PC-9 (cell line): ENCODE measurements at places on chromosomes 12 and 14.
A peak's percentile ranks its signal among the peaks of the same experiment; 100 is the strongest.

DNA sequence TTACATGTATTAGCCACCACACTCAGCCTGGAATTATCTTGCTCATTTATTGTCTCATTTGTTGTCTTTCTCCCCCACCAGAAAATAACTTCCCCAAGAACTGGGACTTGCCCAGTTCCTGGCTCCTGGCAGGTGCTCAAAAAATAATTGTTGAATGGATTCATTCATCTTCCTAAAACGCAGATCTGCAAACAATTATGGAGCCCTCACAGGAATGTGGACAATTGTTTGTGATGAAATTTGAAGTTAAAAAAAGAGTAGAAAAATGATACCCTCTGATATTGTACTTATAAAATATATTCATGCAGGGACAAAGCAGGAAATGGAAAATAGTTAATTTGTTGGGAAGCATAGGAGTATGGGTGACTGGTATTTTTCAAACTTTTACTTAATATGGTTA lies 60.7 kb upstream of the MAP1LC3B2 start:
- peaks cover 54% of the 10 kb centered on the region for H3K4me1 ChIP-seq
- no peaks in the 10 kb centered on the region for H3K36me3 ChIP-seq
- DNase-seq = no peak
- H3K27ac ChIP-seq = no peak overlapping the region
- no peak overlapping the region for H3K4me3 ChIP-seq

DNA sequence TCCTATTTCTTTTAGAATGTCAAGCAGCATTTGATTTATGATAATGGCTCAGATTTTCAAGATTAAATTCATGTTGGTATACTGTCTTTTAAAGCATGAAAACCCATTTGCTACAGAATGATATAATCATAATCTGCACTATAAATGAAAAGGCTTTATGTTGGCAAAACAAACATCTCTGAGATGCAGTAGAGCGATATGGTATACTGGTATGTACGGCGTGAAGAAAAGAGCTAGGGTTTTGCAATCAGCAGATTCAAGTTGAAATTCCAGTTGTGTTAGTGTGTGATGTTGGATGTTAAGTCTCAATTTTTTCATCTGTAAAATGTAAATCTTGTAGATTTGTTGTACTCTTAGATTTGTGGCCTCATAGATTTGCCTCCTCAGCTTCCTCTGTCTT lies 53.2 kb upstream of the DYRK2 start:
- 0 out of 2 replicates have a peak, but pooled peaks cover 3% of the 10 kb centered on the region for H3K36me3 ChIP-seq
- H3K4me1 ChIP-seq = peaks cover 47% of the 10 kb centered on the region
- 0 out of 2 replicates have a peak overlapping the region, but pooled peaks have one; percentile 17 for H3K4me3 ChIP-seq
- H3K27ac ChIP-seq = peak overlapping the region; percentile 98
- peak; percentile 75 for DNase-seq

DNA sequence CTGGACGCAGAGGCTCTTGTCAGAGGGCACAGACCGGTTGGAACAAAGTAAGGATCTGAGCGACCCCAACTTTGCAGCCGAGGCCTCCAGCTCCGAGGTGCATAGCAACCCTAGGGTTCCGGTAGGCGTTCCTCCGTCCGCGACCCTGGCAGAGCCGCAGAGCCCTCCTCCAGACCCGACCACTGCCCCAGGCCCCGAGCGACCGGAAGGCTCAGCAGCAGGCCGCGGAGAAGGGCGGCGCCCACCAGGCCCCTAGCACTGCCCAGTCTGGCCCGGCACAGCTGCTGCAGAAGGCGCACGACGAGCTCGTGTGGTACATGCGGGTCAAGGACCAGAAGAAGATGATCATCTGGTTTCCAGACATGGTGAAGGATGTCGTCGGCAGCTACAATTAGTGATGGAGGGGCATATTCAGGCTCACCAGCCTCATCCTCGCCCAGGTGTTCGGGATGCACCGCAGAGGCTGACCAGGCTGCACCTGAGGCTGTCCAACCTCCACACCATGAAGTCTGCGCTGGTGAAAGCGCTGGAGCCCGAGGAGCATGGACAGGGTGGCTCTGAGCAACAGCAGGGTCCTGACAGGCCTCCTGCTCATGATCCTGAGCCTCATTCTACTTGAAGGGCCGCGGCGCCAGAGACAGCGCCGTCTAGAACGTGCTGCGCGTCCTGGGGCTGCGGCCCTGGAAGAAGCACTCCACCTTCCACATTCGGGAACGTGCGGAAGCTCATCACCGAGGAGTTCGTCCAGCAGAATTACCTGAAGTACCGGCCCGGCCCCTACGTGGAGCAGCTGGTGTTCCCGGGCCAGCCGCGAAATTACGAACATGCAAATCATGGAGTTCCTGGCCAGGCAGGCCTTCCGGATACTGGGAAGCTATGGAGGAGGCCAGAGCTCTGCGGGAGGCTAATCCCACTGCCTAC lies 24.5 kb downstream of the CAPS2 start:
- H3K27ac ChIP-seq = no peak overlapping the region
- no peaks in the 10 kb centered on the region for H3K36me3 ChIP-seq
- H3K27me3 ChIP-seq = no peaks in the 10 kb centered on the region

DNA sequence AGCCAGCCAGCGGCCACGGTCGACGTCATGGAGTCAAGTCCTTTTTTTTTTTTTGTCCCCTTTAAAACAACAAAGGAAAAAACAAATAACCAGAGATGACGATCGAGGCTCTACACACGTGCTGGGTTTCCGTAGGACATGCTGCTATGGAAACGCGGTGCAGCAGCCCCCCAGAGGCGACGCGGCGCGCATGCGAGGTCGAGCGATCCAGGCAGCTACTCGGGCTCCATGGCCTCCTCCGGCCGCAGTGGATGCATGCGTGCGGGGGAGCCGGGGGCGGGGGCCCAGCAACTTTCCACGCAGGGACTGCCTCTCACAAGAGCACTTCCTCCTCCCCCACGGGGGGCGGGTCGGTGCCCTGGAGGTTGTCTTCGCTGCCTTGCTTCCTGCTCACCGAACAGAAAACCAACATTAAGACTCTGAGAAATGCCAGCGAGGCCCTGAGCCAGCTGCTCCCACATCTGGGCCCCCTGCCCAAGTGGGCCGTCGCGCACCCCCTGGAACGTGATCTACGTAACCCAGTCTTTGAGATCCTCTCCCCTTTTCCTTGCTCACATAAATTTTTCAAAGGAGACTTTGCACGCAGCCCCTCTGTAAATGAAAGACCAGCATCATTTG lies 30.7 kb downstream of the P2RX4 start:
- H3K4me3 ChIP-seq = no peak overlapping the region
- H3K27ac ChIP-seq = no peak overlapping the region
- no peaks in the 10 kb centered on the region for H3K4me1 ChIP-seq
- H3K36me3 ChIP-seq = no peaks in the 10 kb centered on the region
- no peaks in the 10 kb centered on the region for H3K27me3 ChIP-seq
- no peak for DNase-seq

DNA sequence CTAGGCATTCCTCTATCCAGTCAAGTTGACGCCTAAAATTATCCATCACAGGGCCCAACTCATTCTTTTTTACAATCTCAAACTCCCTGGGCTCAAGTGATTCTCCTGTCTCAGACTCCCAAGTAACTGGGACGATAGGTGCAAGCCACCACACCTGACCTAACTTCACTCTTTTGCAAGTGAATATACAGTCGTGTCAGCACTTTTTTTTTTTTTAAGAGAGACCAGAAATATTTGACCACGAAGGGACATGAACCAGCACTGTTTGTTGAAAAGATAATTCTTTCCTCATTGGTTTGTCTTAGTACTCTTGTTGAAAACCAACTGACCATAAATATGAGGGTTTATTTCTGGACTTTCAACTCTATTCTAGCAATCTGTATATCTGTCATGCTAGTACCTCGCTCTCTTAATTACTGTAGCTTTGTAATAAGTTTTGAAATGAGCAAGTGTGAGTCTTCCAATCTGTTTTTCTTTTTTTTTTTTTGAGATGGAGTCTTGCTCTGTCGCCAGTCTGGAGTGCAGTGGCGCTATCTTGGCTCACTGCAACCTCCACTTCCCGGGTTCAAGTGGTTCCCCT lies 14.0 kb downstream of the PTGR2 start:
- peaks cover 6% of the 10 kb centered on the region for H3K36me3 ChIP-seq
- no peak overlapping the region for H3K4me3 ChIP-seq
- DNase-seq = no peak
- H3K4me1 ChIP-seq = no peaks in the 10 kb centered on the region
- H3K27ac ChIP-seq = no peak overlapping the region
- H3K27me3 ChIP-seq = no peaks in the 10 kb centered on the region

DNA sequence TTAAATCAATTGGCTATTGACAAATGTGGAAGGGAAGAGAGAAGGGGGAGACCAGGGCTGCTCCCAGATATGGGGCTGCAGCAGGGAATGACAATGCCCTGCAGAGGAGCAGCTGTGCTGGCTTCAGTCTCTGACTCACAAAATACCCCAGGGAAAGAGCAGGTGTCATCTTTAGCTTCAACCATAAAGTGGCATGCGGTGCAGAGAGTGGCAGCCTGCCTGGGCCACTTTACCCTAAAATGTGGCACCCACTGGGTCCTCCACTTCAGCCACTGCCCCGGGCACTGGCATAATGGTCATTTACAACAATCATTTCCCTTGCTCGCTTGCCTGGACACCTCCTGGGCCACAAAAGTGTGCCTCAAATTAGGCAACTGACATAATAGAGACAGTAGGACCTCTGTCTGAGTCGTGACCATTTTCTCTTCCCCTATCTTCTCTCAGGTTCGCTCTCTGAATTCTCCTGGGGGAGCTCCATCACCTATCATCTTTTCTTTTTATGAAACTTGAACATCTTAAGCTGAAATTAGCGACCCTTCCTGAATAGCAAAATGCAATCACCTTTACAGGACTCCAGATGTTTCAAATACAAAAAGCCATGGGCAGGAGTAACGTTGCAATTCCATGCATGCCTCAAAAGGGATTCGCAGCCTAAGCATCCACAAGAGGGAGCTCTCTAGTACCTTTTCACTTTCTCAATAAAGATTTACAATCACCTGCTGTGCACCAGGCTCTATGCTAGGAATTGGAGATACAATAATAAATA lies 179.9 kb upstream of the ATF7IP start:
- DNase-seq = peak; percentile 48
- 0 out of 2 replicates have a peak, but pooled peaks cover 7% of the 10 kb centered on the region for H3K4me1 ChIP-seq
- H3K27me3 ChIP-seq = no peaks in the 10 kb centered on the region
- no peaks in the 10 kb centered on the region for H3K36me3 ChIP-seq
- no peak overlapping the region for H3K4me3 ChIP-seq

DNA sequence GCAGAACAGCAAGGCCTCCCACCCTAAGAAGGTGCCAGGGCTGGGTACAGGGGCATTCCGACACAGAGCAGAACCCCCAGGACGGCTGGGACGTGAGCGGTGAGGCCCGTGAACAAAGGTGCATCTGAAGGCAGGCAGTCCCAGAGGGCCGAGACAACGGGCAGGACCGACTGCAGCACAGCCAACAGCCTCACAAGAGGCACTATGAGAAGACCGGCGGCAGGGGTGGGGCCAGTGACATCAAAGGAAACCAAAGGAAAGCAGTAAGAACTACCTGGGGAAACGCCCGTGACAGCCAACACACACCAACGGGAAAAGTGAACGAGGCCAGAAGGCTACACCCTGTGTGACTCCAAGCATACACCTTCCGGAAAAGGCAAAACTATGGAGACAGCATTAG lies 9.1 kb downstream of the BTBD6 start:
- no peaks in the 10 kb centered on the region for H3K4me1 ChIP-seq
- H3K27me3 ChIP-seq = no peaks in the 10 kb centered on the region
- H3K27ac ChIP-seq = no peak overlapping the region
- H3K4me3 ChIP-seq = no peak overlapping the region
- no peak for DNase-seq
- H3K36me3 ChIP-seq = no peaks in the 10 kb centered on the region

DNA sequence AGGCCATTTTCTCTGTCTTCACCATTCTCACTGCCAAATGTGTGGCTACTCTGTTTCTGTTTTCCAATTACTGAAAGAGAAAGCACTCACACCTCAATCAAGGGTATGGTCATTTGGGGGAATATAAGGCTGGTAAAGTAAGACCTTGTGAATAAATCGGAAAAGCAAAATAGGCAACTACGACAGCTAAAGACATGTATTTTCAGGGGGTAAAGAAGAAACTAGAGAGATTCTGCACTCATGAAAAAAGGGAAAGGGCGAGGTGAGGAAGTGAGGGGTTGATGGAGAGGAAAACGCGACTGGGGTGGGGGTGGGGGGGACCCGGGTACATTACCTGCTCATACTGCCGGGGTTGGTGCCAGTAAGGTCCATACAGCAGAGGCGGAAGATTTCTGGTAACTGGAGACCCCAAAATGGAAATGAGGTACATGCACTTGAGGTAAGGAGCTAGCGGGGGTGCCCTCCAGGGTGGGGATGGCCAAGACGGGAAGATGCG lies 19.3 kb downstream of the CHD8 start:
- no peak for DNase-seq
- H3K27ac ChIP-seq = no peak overlapping the region
- peaks cover 19% of the 10 kb centered on the region for H3K4me1 ChIP-seq
- no peaks in the 10 kb centered on the region for H3K36me3 ChIP-seq
- H3K27me3 ChIP-seq = no peaks in the 10 kb centered on the region

DNA sequence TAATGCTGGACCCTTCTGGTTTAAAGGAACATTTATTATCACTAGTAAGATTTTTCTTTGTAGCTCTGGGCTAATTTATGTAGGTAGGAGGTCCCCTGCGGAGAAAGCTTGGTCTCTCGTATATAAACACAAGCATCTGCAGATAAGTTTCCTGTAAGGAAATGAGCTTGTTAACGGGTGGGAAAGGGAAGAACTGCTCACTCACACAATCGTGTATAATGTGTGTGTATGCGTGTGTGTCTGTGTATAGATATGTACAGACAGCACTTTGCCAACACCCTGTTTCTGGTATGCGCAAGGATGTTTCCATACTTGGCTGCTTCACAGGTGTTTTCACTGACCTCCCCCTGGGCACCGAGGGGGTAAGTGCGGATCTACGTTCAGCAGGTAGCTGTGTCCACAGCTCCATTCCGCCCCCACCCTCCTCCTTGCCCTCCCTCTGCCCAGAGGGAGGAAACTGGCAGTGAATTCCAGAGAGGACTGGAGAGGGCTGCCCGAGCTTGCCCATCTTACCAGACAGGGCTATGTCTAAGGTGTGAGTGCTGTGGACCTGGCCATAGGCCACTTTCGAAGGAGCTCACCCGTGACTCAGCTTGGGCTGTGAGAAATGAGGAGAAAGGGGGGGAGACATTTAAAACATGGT lies 65.2 kb downstream of the NINJ2 start:
- H3K4me3 ChIP-seq = no peak overlapping the region
- no peaks in the 10 kb centered on the region for H3K27me3 ChIP-seq
- no peaks in the 10 kb centered on the region for H3K4me1 ChIP-seq

- no peak overlapping the region for H3K27ac ChIP-seq
- peaks cover 99% of the 10 kb centered on the region for H3K27me3 ChIP-seq
- no peak overlapping the region for H3K4me3 ChIP-seq
Observed at GRCh38 chr12:3655328-3655900, 97.5 kb downstream of the CRACR2A start.

- no peaks in the 10 kb centered on the region for H3K36me3 ChIP-seq
- no peak overlapping the region for H3K4me3 ChIP-seq
- H3K27ac ChIP-seq = no peak overlapping the region
Observed at GRCh38 chr14:89284333-89285058, 132.5 kb downstream of the FOXN3 start.

GRCh38 chr12:108594-108993 lies 42.0 kb downstream of the IQSEC3 start:
- no peak overlapping the region for H3K4me3 ChIP-seq
- H3K4me1 ChIP-seq = 0 out of 2 replicates have a peak, but pooled peaks cover 4% of the 10 kb centered on the region
- peaks cover 40% of the 10 kb centered on the region for H3K27me3 ChIP-seq
- H3K27ac ChIP-seq = no peak overlapping the region
- no peaks in the 10 kb centered on the region for H3K36me3 ChIP-seq
